ENCODE measurements at places on chromosomes 2 and 18.

DNA sequence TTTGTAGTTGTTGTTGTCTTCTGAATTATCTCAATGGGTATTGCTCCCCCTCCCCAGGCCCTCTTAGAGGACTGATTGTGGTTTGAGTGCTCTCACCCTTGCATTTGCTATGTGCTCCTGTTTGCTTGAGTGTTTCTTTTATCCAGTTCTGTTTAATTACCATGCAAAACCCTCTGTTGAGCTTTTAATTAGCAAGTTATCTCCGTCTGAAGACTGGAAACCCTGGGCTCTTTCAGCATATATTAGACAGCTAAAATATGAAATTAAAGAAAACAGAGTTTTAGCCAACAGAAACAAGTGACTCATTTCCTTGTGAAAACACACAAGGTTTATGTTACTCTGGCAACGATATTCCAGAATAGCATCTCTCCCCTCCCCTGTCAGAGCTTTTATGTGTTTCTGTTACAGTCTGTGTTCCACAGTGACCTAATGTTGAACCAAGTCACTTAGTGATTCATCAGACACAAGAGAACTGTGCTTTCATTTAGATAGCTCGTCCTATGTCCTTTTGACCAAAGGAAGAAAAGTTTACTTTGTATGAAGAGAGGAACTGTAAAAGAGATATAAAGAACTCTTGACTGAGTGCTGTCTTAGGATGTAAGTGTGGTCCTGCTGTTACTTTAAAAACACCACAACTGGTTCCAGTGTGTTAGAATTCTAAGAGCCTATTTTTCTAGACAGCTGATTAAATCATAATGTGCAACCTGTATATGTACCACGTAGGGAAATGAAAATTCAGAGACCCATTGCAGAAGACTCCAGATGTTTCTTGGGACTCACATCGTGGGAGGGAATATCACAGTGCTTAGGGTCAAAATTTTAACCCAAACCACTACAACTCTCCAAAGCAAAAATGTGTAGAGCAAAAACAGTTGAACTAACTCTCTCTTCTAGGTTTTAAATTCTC lies 172.8 kb upstream of the RBMS1 start:
- no peak for DNase-seq

DNA sequence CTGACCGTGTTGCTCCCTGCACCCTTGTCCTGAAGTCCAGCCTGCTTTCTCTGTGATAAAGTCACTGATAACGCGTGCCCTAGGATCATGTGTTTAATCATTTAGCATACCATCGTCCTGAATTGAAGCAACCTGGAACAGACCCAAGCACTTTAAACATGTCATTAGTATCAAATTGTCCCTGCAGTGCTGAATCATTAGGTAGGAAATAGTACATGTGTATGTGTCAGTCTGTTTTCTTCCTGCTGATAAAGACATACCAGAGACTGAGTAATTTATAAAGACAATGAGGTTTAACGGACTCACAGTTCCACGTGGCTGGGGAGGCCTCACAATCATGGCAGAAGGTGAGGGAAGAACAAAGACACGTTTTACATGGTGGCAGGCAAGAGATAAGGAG lies 2.8 kb downstream of the ASB18 start:
- DNase-seq, result no peak

DNA sequence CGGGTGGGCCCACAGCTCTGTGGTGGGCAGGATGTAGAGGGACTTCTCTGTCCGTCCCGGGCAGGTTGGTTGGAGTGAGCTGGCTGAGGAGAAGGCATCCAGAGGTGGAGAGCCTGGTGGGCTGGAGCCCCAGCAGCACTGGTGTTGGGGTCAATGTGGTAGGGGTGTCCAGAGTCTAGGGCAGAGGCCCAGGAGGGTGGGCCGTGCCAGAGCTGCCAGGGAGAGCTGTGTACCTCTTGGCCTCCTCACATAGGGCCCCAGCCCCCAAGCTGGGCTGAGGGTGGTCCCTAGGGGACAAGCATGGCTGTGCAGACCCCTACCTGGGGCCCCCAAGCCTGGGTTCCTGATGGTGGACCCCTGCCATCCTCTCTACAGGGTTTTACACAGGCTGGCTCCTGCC lies 16.0 kb downstream of the ANO7 start:
- no peak for DNase-seq

DNA sequence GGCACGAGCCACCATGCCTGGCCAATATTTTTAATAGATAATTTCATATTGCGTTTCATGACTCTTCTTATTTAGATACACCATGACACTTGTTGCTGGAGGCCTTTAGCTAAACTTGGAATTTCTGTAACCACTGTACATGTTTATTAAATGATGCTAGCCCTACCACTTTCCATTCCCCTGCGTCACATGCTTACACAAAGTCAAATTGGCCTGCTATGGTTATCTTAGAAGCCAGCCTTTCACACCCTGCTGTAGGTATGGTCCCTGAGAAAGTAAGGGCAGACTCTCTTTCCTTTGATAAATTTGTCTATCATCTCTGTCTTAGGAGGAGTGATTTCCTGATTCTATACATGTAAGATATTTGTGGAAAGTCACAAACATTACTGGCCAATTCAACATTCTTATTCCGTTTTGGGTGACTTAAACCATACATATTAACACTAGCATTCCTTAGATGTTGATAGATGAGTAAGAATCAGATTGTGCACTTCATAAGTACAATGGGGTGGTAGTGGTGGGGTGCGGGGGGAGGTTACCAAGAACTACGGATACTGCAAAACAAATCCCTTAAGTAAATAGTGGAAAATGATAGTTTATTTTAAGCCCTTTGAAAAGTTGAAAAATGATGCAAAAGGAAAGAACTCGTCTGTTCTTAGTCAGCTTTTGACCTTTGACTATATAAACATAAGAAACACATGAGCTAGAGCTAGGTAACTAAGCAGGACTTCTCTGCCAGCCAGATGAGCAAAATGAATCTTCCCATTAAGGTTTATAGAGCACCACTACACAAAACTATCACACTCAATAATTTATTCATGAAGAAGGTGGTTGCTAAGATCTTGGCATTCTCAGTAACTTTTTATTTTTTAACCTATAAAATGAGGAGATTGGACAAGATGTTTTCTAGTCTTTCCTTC lies 7.9 kb upstream of the NDUFV2 start:
- DNase-seq, result no peak

GRCh38 chr2:84901593-84902120 lies 3.8 kb upstream of the TMSB10 start:
- DNase-seq, result no peak
